T-cell (primary cell): ENCODE measurements at places on chromosomes 2 and 18. TPM values are rescaled to one million over a fixed set of nuclear protein-coding genes. Genes with fewer than 3 reads are reported as not detected.

CHN1 gene
- total RNA-seq = 3.0 TPM

- DNase-seq = no peak
Measured at GRCh38 chr2:180322781-180323180, 315.7 kb upstream of the CWC22 start.

- DNase-seq = no peak
Measured at GRCh38 chr18:57841568-57841967, 38.5 kb upstream of the ATP8B1 start.

GYPC gene
- total RNA-seq = 110 TPM

DNA sequence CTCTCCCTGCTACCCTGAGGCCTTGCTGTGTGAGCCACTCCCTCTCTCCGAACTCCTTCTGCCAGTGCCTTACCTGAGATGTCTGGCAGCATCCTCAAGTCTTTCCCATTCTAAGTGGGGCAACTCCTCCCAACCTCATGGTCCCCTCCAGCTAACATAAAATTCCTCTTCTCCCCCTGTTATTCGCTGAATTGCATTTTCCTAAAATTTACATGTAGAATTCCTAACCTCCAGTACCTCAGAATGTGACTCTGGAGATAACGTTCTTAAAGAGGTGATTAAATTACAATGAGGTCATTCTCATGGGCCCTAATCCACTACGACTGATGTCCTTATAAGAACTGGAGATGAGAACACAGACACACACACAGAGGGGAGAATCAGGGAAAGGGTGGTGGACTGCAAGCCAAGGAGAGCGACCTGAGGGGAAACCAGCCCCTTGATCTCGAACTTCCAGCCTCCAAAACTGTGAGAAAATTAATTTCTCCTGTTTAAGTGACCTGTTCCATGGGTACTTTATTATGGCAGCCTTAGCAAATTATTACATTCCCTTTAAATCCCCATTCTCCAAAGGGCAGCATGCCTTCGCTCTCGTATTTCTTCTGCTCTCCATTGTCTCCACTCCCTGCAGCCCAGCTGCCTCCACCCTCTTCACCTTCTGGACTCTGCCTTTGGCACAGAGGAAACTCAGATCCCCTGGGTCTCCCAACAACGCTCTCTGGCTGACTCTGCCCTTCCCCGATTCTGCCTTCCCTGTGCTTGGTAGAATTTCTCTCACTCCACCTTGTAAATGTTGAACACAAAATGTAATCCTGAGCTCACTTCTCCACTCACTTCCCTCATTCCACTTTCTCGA, 70.5 kb downstream of the TGIF1 start:
- no peak for DNase-seq

CFAP53 gene
- total RNA-seq = 0.85 TPM

GRCh38 chr2:241913703-241914102, 44.2 kb downstream of the RTP5 start:
- DNase-seq = no peak

DNA sequence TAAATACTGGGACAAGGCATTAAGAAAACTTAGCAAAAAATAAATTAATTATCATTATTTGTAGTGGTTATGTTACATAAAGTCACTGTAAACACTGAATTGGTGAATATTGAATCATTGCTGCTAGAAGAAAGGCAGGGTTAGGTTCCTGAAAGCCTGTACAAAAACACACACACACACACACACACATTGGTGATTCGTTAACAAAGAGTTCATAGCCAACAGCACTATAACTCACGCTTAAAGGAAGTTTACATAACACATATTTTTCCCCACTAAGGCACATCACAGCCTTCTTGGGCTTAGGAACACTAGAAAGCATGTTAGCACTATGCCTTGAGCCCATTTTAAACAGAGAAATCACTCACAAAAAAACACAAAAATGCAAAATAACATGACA, 690.0 kb upstream of the PIK3C3 start:
- DNase-seq = no peak

DNA sequence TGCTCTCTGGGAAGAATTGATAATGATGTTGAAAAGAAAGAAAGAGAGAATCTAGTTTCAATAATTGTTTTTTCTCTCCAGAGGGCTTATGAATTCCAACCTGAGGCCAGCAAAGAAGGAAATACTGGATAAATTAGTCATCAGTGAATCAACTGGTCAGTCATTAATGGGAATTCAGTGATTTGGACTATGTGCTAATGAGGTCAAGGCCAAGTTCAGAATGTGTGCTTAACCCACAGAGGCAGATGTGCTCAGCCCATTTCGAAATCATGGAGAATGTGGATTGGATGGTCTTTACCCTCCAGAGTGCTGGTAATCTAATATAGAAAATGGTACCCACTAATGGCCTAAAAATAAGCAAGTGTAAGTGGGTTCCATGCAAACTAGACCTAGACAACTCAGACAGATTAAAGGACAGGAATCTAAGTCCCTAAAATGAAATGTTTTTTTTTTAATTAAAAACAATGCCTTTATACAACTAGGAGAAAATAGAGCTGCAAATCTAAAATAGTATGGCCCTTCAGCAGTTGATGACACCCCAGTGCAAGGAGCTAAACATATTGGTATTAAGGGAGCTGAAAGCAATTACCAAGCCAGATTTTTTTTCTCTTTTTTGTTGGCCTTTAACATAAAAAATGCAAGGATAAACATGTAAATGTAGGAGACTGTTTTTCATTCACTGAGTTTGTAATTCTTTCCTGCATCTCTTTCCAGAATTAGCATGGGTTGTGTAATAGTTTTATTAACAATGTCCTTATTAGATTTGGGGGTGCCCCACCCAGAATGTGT, 296.9 kb downstream of the SATB2 start:
- DNase-seq = no peak

DNA sequence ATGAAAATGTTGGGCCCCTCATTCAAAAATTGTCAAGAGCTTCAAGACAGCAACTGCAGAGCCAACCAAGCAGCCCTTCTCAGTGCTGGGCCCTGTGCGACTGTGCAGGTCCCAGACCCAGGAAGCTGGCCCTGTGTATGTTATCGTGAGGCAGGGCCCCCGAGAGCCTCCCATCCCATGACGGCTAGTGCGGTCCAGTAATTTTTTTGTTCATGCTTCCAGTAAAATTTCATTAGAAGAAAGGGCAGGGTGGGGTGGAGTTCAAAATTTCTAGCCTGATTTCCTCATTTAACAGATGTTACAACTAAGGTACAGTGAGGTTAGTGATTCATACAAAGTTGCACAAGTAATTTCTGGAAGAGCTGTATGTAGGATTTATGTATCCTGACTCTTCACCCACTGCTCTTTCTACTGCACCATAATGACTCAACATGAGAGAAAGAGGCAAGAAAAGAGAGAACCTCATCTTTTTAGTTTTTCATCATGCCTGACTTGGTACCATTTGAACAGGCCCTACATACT, 105.5 kb downstream of the ZEB2 start:
- DNase-seq = no peak

DNA sequence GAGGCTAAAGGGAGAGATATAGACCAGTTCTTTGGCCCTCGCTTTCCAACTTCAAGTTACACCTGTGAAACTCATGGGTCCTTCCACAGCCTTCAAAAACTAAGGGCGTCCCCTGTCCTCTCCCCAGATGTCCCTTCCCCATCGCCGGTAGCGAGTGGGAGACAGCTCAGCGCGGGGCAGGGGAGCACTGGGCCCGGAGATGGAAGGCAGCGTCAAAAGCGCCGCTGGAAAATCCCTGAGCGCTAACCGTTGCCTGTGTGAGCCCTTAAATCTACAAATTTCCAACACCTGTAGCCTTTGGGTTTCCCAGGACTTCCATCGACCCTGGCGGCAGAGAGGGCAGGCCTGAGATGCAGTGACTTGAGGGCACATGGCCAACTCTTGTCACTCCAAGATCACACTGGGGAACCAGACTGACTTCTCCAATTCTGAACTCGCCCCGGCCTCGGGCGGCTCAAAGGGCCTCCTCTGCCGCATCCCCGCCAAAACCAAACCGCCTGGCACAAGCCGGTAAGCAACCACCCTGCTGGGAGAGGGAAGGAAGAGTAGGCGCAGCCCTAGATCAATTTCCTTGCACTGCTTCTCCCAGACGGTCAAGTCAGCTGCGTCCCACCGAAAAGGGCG, 879 bp upstream of the EPAS1 start:
- no peak for DNase-seq

- no peak for DNase-seq
Measured at GRCh38 chr2:231457101-231457500, 7.2 kb downstream of the NCL start.

GRCh38 chr2:236642125-236642524, 72.5 kb downstream of the ACKR3 start:
- no peak for DNase-seq

DNA sequence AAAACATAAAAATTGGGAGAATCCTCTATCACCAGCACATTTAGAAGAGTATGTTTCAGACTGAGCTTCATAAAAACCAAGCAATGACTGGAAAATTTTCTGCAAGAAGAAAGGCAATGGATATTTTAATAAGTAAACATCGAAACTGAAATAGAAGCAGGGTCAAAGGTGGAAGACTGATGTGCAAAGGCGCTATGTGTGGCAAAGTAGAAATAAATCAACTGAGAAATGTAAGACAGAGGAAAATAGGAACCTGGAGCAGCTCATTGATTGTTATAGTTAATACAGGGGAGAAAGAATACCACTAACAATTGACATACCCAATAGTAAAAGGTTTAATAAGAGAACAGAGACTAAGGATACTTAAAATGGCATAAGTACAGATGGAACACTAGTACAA, 818.4 kb downstream of the SOCS6 start:
- no peak for DNase-seq

DNA sequence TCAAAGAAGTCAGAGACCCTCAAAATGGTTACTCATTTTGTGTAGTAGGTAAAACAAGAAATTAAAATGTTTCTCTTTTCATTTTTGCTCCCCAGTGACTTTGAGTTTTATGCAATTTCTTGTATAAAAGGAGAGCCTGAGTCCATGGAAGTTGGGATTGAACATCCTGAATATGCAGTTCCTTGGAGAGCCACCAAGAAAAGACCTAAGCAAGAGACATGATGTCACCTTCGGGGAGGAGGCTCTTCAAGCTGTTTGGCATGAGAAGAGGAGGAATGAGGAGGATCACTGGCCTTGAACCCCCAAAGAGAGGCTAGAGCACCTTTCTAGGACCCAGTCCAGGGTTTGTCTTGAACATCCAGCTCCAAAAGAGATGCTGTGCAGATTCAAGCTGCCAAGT, 83.5 kb upstream of the STPG4 start:
- no peak for DNase-seq

DNA sequence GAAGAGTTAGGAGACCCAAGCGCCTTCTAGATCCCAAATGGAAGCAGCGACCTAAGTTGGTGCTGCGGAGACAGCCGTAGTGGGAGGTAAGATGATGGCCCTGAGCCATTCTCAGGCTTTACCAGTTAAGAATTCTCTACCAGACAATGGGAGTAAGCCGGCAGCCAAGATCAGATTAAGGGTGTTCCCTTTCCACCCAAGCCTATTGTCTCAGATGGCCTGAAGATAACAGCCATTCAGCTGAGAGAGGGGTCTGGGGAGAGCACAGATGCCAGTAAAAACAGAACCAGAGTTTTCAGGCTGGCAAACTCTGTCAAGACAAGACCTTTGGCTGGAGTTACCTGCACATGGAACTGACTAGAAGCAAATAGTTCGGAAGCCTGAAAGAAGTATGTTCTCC, 191.7 kb upstream of the HAAO start:
- DNase-seq = no peak

DNA sequence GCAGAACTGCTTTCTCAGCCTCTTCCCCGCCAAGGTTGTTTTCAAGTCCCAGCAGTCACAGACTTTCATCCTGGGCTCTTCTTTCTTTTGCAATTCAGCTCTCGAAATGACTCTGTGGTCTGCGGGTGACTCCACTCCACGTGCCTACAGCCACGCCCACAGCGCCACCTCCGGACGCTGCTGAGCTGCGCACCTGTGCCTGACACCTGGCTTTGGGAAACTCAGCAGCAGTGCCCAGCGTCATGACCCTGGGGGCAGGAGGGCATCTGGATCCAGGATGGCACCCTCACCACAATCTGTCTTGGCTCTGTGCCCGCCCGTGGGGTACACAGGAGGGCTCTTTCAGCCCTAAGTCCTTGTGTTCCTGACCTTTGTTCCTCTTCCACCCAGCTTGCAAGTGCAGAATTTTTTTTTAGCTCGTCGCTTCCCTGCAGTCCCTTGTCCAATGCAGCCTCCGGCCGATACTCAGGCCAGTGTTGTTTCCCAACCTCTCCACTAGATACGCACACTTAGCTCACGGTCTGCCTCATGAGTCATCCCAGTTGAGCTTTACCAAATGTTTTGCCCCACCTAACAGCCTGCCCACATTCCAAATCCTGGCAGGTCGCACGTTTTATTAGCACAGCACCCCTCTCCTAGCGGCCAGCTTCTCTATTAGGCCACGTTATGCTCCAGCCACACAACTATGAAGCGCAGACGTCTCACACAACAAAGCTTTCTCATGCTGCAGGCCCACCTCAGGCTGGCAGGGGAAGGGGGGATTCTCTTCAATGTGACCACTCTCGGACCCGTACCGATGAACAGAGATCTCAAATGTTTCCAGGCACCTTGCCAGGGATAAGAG, 6.5 kb upstream of the CAPN10 start:
- peak; percentile 73 for DNase-seq

DNA sequence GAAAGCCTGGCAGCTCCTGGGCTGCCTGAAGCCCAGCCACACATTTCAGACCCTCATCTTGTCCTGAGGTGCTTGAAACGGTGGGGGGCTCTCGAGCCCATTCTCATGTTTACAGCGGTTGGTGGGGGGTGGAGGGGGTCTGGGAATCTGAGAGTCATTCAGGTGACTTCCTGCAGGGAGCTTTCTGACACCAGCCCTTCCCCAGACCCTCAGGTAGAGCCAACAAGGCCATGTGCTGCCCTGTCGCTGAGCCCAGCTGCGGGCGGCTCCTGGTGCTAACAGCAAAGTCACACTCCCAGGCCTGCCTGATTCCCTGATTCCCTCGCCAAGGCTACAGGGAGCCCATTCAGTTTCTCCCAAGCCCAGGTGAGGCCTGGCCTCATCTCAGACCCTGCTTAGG, 324.9 kb upstream of the MEX3C start:
- no peak for DNase-seq

DNA sequence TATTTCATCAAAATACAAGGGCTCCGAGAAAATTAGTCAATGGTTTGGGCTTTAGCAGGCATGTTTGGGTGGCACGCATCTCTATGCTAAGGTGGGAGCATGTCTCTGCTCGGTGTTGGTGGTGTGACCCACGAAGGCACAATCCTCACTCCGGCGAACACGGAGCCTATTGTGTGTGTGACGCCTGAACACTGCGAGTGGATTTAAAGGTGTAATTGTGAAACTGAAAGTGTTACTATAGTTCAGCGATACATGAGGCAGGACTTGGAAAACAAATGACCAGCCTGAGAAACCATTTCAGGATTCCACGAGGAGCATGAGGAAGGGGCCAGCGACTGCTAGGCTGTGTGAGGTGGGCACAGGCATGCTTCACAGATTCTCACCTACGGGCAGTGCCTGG, 41.7 kb upstream of the LDLRAD4 start:
- no peak for DNase-seq
